ENCODE measurements at places on chromosomes 2 and 18. TPM values are rescaled to one million over a fixed set of nuclear protein-coding genes. Genes with fewer than 3 reads are reported as not detected.

The ABCB11 gene
- not detected for total RNA-seq

The ICOS gene
- total RNA-seq, result 211 TPM

The RAPGEF4 gene
- total RNA-seq, result 0.24 TPM

The FBXO15 gene
- 1.2 TPM for total RNA-seq

The RAB27B gene
- 0.52 TPM for total RNA-seq

The ANKRD62 gene
- not detected for total RNA-seq

The NCKAP1 gene
- total RNA-seq, result 11.9 TPM

DNA sequence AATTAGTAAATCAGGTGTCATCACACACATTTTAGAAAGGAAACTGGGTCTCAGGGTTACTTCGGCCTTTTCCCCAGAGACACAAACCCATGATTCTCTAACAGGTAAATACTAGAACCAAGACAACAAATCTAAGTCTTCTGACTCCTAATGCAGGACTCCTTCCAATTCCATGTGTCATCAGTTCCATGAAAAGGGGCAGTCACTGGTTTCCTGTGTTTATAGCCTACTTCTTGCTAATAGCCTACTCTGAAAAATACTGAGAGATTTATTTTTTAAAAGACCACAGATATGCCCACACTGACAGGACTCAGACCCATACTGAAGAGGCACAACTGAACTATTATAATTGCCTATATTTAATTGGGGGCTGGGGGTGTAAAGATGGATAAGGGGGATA, 33.0 kb downstream of the RAB1A start:
- peaks cover 30% of the 10 kb centered on the region for H3K36me3 ChIP-seq
- peaks cover 14% of the 10 kb centered on the region for H3K4me1 ChIP-seq
- H3K4me3 ChIP-seq, result no peak overlapping the region
- H3K27me3 ChIP-seq, result no peaks in the 10 kb centered on the region
- no peak overlapping the region for H3K27ac ChIP-seq

GRCh38 chr2:207616185-207616584, 9.0 kb downstream of the METTL21A start:
- no peaks in the 10 kb centered on the region for H3K27me3 ChIP-seq
- peaks cover 23% of the 10 kb centered on the region for H3K4me1 ChIP-seq
- H3K27ac ChIP-seq, result no peak overlapping the region
- no peak overlapping the region for H3K4me3 ChIP-seq
- DNase-seq, result no peak

DNA sequence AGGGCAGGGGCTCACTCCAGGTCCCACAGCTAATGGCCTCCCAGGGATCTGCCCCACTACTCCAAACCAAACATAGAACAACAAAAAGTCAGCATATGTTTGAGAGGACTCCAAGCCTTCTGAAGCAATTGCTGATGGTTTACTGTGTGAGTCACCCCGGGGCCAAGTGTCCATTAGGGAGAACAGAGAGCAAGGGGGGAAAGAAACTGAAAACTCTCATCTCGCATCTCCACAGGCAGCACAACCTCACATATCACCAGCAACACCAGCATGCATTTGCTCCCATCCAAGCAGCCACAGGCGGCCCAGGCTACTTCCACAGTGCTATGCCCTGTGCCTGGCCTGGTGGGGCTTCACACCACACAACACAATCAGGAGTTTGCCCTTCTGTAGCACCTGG, 39.1 kb downstream of the CYRIA start:
- H3K4me3 ChIP-seq, result no peak overlapping the region
- H3K36me3 ChIP-seq, result no peaks in the 10 kb centered on the region
- DNase-seq, result no peak
- H3K27ac ChIP-seq, result no peak overlapping the region
- H3K27me3 ChIP-seq, result no peaks in the 10 kb centered on the region

DNA sequence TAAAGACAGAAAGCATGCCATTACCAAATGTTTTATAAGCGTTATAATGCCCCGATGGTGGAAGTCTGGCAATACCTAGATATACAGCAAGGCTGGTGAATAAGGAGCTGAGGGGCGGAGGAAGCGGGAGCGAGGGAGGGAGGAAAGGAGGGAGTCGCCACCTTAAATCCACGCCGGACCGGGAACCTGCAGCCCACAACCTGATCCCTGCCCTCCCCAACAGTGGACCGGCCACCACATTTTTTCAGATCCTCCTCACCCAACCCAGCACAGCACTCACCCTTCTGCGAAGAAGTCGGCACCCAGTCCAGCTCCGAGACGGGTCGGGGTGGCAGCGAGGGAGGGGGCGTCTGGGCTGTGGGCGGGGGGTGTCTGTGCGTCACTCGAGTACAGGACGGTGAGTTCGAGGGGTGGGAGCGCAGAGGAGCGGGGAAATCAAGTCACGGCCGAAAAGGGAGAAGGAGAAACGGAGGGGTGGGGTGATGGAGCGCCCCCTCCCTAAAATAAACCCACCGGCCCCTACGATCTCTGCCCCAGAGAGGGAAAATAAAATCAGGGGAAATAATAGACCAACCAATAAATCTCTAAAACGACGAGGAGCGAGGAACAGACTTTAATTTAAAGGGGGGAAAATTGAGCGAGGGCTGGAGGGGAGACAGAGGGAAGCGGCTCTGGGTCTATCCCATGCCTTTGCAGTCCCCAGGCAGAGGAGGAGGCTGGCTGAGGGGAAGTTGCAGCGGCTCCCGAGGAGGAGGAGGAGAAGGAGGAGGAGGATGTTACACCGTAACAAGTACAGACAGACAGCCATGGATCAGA, 96.5 kb upstream of the SERTAD2 start:
- peak; percentile 55 for DNase-seq
- H3K36me3 ChIP-seq, result no peaks in the 10 kb centered on the region
- H3K4me1 ChIP-seq, result peaks cover 32% of the 10 kb centered on the region
- H3K27me3 ChIP-seq, result no peaks in the 10 kb centered on the region

DNA sequence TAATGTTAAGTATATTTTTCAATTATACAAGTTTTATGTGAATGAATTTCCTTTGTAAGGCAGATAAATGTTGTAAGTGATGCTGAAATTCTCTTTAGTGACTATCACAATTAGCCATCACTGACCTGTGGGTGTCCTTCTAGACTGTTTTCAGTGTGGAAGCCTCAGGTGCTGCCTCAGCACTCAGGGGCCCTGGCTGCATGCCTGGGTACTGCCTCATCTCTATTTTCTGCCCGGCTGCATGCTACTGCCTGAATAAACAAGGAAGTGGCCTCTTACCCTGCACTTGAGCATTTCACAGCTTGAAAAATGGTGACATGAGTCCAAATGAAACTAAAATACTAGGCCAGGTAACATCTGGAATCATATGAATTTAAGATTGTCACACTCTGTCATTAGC, 787.6 kb upstream of the SALL3 start:
- no peaks in the 10 kb centered on the region for H3K27me3 ChIP-seq
- no peaks in the 10 kb centered on the region for H3K4me1 ChIP-seq
- DNase-seq, result no peak
- H3K27ac ChIP-seq, result no peak overlapping the region
- no peaks in the 10 kb centered on the region for H3K36me3 ChIP-seq

- no peak overlapping the region for H3K4me3 ChIP-seq
- H3K36me3 ChIP-seq, result peaks cover 43% of the 10 kb centered on the region
- H3K27me3 ChIP-seq, result no peaks in the 10 kb centered on the region
Measured at GRCh38 chr18:79468119-79468789, 72.5 kb downstream of the NFATC1 start.

DNA sequence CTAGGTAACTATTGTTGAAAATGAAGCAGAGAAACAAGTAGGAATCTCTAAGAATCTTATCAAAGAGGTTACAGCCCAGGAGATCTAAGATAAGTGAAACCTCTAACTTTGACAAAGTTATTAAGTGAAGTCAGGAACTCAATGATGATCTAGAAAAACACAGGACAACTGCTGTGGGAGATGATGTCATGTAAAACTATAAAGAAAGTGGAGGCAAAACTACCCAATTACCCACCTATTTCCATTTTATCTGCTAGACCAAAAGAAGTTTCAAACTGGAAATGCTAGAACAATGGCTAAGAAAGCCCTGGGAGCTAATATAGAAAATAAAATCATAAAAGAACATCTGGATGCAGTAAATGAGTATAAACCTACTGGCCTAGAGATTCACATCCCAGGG, 50.3 kb downstream of the SATB2 start:
- H3K27me3 ChIP-seq, result peaks cover 18% of the 10 kb centered on the region
- no peak for DNase-seq
- H3K36me3 ChIP-seq, result no peaks in the 10 kb centered on the region
- H3K4me3 ChIP-seq, result no peak overlapping the region
- H3K27ac ChIP-seq, result no peak overlapping the region
- H3K4me1 ChIP-seq, result no peaks in the 10 kb centered on the region

- H3K4me1 ChIP-seq, result no peaks in the 10 kb centered on the region
- DNase-seq, result no peak
- peaks cover 4% of the 10 kb centered on the region for H3K27me3 ChIP-seq
Measured at GRCh38 chr2:16268301-16269000, 328.1 kb downstream of the MYCN start.

- H3K27ac ChIP-seq, result no peak overlapping the region
- no peaks in the 10 kb centered on the region for H3K36me3 ChIP-seq
- no peaks in the 10 kb centered on the region for H3K4me1 ChIP-seq
- no peak for DNase-seq
- no peaks in the 10 kb centered on the region for H3K27me3 ChIP-seq
- H3K4me3 ChIP-seq, result no peak overlapping the region
Measured at GRCh38 chr18:67919316-67919715, 402.8 kb upstream of the DSEL start.

DNA sequence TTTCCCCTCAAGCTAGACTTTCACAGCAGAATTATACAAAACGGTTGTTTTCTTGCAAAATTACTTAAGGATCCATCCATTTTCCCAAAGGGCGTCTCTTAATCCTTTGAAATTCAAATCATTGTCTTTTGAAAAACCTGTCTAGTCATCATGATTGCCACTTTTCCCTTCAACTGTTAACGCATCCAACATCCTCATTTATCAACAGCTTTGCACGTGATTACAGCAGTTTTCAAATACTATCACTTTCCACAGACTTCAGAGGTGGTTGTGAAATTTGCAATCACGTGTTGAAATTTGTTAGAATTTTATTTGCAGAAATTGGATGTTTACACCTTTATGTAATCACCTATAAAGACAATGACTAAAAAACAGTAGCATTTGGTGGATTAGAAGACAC, 304.4 kb upstream of the SLC39A10 start:
- peaks cover 1% of the 10 kb centered on the region for H3K36me3 ChIP-seq
- H3K4me3 ChIP-seq, result no peak overlapping the region
- no peaks in the 10 kb centered on the region for H3K4me1 ChIP-seq
- H3K27me3 ChIP-seq, result no peaks in the 10 kb centered on the region

DNA sequence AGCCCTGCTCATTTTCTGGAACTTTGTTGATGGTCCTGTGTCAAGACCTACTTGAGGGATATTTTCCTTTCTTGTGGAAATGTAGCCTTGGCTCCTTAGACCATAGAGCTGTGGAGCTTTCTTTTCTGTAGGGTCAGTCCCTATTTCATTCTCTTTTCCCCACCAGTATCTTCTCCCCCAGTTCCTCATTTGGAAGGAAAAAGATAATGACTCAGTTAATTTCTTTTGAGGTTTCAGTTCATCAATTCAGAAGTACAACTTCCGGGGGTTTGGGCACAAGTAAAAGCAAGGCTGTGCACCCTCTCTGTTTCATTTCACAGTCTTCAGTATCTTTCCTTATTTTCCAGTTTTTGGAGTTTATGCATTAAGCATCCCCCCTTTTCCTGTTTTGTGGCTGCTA, 70.7 kb downstream of the CDC42EP3 start:
- no peaks in the 10 kb centered on the region for H3K27me3 ChIP-seq
- no peak overlapping the region for H3K27ac ChIP-seq
- peaks cover under 1% of the 10 kb centered on the region for H3K36me3 ChIP-seq
- no peak for DNase-seq

- H3K27me3 ChIP-seq, result peaks cover 41% of the 10 kb centered on the region
- peak overlapping the region; percentile 75 for H3K4me3 ChIP-seq
- no peaks in the 10 kb centered on the region for H3K36me3 ChIP-seq
Measured at GRCh38 chr2:36357847-36358659, 2.5 kb downstream of the CRIM1 start.

- H3K4me1 ChIP-seq, result peaks cover 10% of the 10 kb centered on the region
- H3K27me3 ChIP-seq, result peaks cover 42% of the 10 kb centered on the region
- DNase-seq, result no peak
- no peak overlapping the region for H3K4me3 ChIP-seq
Measured at GRCh38 chr2:111523009-111523408, 361.0 kb downstream of the ANAPC1 start.

GRCh38 chr2:208366215-208367127, 40.1 kb upstream of the PTH2R start:
- no peak overlapping the region for H3K4me3 ChIP-seq
- no peak overlapping the region for H3K27ac ChIP-seq
- H3K36me3 ChIP-seq, result peaks cover 8% of the 10 kb centered on the region
- no peak for DNase-seq

DNA sequence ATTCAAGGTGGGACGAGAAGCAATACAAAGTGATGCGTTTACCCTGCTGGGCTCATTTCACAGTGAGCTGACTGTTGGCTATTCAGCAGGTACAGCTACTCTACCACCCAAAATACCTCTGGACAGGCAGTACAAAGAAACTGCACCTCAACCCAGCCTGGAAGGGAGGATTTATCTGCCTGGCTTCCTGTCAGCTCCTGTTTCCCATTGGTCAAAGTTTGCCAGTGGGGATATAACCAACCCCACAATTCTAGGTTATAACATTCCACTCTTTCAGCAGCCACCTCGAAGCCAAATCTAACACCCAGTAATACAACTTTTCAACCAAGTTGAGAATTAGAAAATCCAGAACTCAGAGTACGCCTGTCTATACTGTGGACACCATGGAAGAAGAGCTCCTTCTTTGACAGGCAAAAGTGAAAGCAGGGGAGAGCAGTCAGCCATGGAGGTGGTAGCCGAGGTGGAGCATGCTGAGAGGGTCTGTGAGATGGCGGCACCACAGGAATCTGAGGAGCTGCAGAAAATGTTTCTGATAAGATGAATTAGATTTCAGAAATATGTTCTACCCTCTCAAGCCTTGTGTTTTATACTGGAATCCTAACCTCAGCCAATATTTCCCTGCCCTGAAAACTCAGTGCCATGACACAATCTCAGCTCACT, 10.8 kb downstream of the DUSP19 start:
- H3K27me3 ChIP-seq, result no peaks in the 10 kb centered on the region
- H3K4me1 ChIP-seq, result peaks cover under 1% of the 10 kb centered on the region
- peaks cover 1% of the 10 kb centered on the region for H3K36me3 ChIP-seq
- DNase-seq, result no peak
- no peak overlapping the region for H3K4me3 ChIP-seq

- no peak overlapping the region for H3K4me3 ChIP-seq
- H3K27me3 ChIP-seq, result no peaks in the 10 kb centered on the region
- no peak overlapping the region for H3K27ac ChIP-seq
- no peaks in the 10 kb centered on the region for H3K4me1 ChIP-seq
- no peak for DNase-seq
Measured at GRCh38 chr18:65906621-65907034, 155.8 kb downstream of the CDH7 start.

- peaks cover 9% of the 10 kb centered on the region for H3K27me3 ChIP-seq
- no peak overlapping the region for H3K27ac ChIP-seq
- DNase-seq, result no peak
- no peak overlapping the region for H3K4me3 ChIP-seq
- H3K4me1 ChIP-seq, result peaks cover 17% of the 10 kb centered on the region
Measured at GRCh38 chr18:23207191-23207955, 72.1 kb downstream of the CABLES1 start.

DNA sequence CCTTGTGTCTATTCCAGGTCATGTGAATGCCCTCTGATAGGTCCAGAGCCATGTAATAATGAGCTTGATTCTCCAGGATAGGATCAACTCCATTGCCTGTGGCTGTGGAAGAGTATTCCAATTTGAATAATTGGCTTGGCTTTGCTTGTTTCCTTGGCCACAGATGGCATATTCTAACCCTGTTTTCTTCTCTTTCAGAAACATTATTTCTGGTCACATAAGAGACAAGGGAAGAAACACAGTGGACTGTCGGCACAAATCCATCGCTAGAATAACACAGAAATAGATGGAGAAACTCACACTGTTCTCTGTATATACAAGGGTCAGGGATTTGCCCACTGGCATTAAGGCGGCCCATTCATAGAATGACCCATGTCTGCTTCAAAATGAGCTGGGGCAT, 278.4 kb upstream of the CCDC68 start:
- no peaks in the 10 kb centered on the region for H3K4me1 ChIP-seq
- no peak for DNase-seq
- no peaks in the 10 kb centered on the region for H3K36me3 ChIP-seq
- H3K4me3 ChIP-seq, result no peak overlapping the region
